Stimulated activated memory B cell treated with anti-CD40 and anti-IgM and Interleukin-4, amounts not matched to agents 10 μg/mL and 1 μg/mL and 100 μg/mL, for 72 hours (primary cell): ENCODE measurements at places on chromosomes 7 and 10.

DNA sequence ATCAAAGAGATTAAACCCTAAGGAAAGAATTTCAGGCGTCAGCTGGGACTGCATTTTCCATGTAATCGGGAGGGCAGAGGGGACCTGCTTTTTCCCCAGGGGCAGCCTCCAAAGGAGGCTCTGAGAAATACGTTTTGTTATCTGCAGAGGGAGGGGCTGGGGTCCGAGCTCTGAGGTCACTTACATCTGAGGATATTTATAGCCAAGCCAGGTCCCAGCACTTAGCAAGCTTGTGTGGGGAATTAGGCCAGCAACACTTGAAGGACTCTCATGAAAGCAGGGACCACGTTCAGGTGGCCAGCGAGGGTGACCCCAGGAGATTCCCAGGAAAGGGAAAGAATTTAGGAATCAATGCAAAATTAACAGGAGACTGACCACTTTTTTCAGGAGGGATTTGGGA lies 20.6 kb upstream of the GDI2 start:
- no peak for ATAC-seq

- ATAC-seq = peak; percentile 24
These were observed 49.5 kb downstream of the ZNF37A start for GRCh38 chr10:38143587-38143986.

GRCh38 chr10:26779176-26779860 lies 81.4 kb downstream of the ABI1 start:
- no peak for ATAC-seq

DNA sequence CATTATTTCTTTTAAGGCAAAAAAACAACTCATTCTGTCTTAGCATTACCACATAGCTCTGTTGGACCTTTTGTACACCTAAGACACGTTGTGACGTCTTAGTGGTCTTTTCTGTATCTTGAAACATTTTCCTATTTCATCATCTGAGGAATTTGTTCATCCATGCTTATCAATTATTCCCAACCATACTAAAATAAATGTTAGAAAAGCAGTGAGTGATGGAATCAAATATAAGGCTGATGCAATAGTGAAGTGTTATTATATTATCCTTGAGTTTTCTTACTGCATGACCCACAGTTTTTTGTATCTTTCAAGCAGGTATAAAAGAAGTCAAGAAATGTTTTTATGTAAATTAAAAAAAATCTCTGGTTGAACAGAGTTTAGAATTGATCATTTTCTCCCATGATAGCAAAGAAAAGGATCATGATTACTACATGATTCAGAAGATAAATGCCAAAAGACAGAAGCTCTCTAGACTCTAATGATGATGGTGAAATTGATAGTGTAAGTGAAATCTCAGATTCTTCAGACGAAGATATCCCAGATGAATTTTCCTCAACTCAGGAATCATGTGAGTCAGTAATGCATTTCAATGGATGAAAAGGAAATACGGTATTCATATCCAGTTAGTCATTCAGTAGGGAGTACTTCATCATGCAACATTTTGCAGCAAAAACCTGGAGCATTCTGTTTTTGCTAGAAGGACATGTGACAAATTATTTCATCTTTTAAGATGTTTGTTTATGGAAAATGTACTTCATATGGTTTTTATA lies 51.4 kb downstream of the CELF2 start:
- no peak for ATAC-seq

DNA sequence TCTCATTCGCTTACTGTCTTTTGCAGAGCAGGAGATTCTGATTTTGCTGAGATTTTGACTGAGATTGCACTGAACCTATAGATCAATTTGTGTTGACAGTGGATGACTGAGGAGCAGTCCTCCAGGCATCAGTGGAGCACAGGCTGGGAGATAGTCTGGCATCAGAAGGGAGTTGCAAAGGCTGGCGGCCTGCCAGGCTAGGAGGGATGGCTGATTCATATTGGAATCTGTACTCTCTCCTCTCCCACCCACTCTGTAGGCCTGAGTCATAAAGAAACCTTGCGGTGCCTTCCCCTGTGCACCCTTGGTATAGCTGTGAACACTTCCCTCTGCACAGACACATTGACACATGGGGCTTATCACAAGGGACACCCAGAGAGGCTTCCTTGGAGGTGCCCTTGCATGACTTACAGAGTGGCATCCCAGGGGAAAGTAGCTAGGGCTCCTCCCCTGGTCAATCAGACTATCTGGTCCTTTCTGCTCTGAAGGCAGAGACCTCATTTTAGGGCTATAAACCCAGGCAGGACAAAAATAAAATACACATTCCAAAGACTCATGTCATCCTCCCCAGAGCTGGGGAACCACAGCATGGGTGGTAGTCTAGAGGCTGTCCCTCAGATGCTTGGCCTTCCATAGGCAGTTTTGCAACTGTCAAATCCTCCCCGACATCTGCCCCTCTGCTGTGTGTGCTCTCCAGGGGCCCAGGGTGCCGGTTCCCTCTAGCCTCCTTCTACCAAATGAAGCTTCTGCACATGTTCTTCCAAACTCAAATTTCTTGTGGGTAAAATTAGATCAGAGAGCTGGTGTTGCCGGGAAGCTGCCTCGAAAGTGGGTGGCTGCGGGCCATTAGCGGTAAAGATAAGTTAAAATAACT lies 37.4 kb upstream of the EEPD1 start:
- peak; percentile 98 for ATAC-seq

GRCh38 chr10:5594271-5595049 lies 69.7 kb downstream of the CALML3 start:
- no peak for ATAC-seq

- ATAC-seq = no peak
These were observed 57.3 kb upstream of the TES start for GRCh38 chr7:116153050-116153449.

DNA sequence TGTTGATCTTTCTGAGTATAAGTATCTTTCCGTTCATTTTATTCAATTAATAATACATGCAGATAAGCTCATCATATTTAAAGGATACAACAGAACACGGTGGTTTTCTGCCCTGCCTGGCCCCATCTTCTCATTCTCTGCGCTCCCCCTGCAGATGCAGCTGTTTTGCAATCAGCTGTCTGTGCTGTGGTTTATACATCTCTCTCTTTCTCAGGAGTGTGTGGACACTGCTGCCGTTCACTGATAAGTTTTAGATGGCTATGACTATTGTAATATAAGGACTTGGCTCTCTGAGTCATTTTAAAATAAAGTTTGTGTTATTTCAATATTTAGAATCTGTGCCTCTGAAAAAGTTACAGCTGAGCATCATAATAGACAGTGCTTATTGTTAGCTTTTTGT lies 54.5 kb downstream of the CUL1 start:
- no peak for ATAC-seq

DNA sequence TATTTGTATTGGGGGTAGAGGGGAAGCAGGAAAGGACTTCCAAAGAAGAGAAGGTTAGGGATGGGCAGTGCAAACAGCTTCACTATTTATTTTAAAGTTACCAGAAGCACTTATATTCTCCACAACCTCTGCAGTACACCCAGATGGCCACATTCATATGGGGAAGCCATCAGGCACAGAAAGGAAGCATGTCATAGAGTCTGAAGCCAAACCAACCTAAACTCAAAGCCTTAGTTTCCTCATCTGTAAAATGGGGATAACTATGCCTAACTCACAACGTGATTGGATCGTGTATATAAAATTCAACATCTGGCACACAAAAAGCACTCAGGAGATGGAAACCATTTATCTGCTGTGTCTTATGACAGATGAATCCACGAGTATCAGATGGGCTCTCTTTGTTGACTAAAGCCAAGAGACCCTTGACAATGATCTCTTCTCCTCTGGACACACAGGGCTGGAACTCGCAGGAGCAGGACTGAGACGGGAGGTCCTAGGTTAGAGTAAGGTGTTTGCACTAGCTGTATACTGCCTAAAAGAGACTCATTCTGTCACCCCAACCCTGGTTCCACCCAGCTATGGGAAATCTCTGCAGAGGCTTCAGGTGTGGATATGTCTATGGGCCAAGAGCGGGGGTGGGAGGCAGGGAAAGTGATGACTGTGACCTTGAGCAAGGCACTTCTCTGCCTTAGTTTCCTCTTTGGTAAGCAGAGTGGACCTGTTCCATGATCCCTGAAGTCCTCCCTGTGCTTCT lies 1.8 kb downstream of the KIAA1549 start:
- no peak for ATAC-seq

GRCh38 chr10:52442576-52442975 lies 128.5 kb downstream of the DKK1 start:
- no peak for ATAC-seq

DNA sequence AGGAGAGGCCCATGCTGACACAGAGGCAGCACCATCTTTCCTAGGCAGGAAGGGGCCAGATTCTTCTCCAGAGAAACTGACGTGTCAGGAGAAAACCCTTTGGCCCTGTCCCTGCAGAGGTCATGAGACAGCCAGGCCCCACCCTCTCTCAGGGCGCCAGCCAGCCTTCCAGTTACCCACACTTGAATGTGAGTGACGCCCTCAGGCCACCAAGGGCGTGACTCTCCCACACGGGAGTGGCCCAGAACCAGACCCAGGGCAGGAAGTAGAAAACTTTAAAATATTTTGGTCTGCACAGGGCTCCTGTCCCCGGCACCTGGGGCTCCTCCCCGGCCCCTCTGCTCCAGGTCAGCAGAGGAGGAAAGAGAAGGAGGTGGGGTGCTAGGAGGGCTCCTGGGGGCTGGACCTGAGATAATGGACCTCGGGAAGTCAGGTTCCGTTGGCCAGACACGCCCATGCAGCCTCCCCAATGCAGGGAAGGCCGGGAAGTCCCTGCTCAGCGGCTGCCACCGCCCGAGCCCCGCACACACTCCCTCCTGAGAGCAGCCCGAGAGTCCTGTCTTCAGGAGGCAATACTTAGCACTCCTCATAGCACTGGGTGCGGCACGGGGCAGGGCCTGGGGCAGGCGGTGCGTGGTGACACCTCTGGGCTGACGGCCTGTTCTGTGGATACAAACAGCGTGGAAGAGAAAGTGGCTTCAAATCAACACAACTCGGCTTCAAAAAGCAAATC lies 67.0 kb upstream of the CFAP46 start:
- no peak for ATAC-seq

DNA sequence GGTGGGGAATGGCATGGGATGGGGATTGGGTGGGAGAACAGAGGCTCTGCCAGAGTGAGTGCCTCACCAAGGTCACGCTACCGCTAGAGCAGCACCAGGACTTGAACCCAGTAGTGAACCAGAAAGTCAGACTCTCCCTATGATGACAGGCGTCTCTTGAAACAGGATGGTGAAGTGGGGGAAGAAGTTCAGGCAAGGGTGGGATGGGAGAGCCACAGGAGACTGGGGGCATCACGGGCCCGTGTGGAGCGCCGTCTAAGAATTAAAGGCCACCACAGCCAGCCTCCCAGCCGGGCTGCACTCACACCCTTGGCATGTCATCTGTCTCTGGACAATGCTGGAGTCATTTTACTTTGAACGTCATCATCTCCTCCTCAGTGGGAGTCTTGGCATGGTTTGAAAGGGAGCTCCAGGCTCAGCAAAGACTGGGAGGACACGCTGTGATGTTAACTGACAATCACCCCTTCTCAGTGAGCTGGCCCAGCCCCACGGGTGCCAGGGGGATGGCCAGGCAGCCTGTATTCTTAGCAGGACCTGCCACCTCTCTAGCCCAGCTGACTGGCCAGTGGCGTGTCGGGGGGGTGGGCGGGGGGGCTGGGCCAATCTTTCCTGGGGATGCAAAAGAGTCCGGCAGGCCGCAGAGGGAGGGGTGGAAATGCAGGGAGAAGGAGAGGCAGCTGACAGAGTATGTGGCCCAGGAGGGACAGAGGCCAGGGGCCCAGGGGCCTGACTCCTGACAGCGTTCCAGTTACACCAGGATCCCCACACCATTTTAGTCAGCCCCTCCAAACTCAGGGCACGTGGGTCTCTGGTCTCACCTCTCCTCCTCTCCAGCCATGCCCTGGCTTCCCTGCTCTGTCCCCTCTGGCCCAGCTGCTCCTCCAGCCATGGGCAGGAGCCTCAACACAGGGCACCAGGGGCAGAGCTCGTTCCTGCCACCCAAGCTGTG lies 96.2 kb downstream of the VOPP1 start:
- no peak for ATAC-seq

DNA sequence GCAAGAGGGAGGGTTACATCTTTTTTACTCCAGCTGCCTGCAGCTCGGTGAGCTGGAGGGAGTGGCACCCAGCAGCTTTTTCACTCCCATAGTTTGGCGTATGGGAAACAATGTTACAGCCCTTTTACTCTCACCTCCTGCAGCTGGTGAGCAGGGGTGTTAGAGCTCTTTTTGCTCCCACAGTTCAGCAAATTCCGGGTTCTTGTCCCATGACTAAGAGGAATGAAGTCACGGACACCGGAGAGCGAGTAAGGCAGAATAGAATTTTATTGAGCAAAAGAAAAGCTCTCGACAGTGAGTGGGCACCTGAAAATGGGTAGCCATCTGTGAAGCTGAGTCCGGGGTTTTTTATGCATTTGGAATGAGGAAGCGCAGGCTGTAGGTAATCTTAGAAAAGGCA lies 446.6 kb downstream of the GFRA1 start:
- ATAC-seq = no peak

DNA sequence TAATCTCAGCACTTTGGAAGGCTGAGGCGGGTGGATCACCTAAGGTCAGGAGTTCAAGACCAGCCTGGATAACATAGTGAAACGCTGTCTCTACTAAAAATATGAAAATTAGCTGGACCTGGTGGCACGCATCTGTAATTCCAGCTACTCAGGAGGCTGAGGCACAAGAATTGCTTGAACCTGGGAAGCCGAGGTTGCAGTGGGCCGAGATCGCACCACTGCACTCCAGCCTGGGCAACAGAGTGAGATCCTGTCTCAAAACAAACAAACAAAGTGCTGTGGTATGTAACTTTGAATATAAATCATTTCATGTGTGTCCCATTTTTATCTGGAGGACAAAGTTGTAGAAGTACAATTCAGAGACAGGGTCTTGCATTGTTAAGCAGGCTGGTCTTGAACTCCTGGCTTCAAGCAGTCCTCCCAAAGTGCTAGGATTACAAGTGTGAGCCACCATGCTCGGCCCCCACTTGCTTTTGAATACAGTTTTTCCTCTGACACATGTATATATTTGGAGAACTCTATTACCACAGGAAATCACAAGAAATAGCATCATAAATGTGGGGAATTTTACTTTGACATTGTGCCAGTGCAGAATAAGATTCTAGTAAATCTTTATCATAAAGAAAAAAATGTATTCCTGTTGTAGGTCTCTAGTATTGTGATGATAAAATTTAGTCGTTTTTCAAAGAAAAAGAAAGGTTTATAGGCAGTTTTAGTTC lies 32.6 kb downstream of the PTPN12 start:
- no peak for ATAC-seq

DNA sequence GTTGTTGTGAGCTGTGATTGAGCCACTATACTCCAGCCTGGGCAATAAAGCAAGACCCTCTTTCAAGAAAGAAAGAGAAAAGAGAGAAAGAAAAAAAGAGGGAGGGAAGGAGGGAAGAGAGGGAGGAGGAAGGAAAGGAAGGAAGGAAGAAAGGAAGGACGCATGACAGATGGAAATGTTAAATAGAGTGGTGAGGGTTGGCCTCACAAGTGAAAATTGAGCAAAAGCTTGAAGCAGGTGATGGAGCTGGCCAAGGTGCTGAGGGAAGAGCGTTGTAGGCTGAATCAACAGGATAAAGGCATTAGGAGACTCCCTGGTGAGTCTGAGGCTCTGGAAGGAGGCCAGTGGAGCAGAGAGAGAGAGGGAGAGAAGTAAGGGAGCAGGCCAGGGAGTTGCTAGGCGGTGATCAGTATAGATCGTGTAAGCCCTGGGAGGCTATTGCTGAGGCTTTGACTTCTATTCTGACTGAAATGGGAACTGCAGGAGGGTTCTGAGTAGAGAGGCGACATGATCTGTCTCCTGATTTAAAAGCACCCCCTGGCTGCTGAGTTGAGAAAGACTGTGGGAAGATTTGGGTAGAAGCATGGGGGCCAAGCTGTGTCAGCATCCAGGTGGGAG lies 26.5 kb upstream of the TMEM248 start:
- ATAC-seq = no peak
